ENCODE measurements at places on chromosomes 7 and 10. TPM values are rescaled to one million over a fixed set of nuclear protein-coding genes. Genes with fewer than 3 reads are reported as not detected.

DNA sequence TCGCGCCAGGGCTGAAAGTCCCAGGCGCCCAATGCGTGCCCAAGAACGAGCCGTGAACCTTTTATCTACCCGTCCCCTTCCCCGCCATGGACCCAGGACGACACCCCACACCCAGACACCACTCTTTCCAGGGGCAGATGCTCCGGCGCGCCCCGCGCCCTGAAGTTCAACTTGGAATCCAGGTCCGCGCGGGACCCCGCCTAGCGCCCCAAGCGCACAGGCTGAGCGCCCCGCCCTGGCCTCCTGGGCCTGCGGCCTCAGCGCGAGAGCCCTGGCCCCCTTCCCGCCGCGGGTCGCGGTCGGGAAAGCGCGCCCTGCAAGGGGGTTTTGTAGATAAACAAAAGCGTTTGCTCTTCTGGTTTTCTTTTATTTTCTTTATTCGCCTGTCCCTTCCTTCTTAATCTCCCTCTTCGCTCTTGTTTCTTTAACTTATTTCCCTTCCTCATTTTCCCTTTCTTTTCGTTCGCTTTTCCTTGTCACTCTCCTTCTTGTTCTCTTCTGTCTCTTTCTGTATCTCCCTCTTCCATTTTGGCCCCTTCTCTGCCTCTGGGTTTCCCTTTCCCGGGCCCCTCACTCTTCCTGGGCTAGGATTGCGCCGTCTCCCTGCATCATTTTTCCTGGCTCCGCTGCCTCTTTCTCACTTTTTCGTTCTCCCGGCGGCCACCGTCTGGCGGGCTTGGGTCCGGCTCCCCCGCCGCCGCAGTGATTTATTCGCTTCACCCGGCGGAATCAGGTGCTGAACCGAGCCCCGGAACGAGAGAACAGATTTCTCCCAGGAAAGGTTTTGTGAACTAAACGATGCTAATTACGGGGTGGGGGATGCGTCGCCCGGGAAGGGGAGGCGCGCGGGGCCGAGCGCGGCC, 15.3 kb upstream of the PAX2 start:
- no peak for DNase-seq

GRCh38 chr10:114499116-114499515, 94.8 kb upstream of the AFAP1L2 start:
- no peak for DNase-seq

DNA sequence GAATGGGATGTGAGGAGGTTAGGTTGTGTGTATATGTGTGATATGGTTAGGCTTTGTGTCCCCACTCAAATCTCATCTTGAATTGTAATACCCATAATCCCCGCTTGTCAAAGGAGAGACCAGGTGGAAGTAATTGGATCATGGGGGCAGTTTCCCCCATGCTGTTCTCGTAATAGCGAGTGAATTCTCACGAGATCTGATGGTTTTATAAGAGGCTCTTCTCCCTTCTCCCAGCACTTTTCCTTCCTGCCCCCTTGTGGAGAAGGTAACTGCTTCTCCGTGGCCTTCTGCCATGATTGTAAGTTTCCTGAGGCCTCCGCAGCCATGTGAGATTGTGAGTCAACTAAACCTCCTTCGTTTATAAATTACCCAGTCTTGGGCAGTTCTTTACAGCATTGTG, 47.3 kb downstream of the NPVF start:
- DNase-seq = no peak

The LANCL2 gene
- 30.6 TPM for total RNA-seq

The NEURL1 gene
- total RNA-seq = 0.10 TPM

DNA sequence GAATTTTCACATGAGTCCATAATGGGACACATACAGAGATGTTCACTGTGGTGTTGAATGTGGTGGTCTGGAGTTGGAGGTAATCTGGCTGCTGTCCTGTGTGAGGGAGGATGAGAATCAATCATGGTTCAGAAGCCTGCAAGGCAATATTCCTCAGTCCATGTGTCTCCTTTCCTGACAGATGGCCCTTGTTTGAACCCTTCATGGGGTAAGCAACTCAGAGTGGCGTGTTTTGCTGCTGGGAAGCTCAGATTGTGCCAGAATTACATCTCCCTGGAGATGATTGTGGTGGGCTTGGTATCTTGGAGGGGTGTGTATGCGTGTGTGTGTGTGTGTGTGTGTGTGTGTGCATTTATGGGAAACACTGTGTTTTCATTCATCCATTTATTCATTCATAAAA, 44.5 kb upstream of the COMTD1 start:
- no peak for DNase-seq

DNA sequence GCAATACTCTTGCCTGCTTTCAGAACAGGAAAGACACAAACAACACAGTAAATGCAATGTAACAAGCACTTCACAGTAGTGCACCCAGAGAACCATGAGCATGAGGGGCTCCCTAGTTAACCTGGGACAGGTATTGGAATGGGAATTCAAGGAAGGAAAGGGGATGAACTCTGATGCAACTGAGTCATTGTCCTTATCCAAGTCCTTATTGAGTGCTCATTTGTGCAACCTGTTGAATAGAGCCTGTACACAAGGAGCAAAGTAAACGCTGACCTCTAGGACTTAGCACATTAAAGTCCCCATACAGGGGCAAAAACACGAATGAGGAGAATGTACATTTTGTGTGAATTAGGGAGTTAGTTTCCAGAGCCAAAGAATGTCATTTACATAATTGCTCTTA, 276.4 kb upstream of the BMPER start:
- no peak for DNase-seq

The CPA2 gene
- 0.87 TPM for total RNA-seq

The CTAGE8 gene
- 5.2 TPM for total RNA-seq

The ZNF239 gene
- total RNA-seq = 18.5 TPM

DNA sequence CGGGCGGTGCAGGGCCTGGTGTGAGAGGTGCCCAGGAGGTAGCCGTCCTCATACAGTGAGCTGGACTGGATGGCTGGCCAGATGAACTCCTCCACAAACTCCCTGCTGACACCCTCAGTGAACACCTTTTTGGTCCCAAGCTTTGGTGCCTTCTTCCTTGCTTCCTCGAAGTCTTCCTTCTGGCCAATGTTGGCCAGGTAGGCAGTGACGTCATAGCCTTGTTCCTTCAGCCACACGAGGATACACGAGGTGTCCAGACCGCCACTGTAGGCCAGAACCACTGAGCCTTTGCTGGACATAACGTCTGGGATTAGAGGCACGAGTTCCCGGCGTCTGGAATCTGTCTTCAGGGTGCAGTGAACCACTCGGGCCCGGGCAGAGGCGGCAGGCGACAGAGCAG, 206.8 kb upstream of the SP4 start:
- DNase-seq = no peak

DNA sequence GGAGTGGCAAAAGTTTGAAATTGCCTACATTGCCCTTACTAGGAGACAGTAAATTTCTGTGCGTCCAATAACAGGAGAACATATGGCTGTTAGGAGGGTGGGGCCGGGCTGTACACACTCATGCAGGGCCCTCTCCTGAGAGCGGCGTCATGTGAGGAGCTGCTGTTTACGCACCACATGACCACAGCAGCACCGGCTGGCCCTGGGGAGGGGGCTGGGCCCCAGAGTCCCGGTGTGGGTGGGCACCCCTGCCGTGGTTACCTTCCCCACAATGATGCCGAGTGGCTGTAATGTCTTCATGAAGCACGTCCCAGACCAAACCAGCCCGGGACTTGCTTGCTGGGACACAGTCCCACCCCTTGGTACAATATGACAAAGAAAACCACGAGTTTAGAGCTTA, 308.7 kb downstream of the DNAJB6 start:
- no peak for DNase-seq

- no peak for DNase-seq
Observed at GRCh38 chr7:22671177-22671879, 55.7 kb upstream of the IL6 start.

The ZNF503 gene
- total RNA-seq = 10.4 TPM

The CACUL1 gene
- 44.1 TPM for total RNA-seq

DNA sequence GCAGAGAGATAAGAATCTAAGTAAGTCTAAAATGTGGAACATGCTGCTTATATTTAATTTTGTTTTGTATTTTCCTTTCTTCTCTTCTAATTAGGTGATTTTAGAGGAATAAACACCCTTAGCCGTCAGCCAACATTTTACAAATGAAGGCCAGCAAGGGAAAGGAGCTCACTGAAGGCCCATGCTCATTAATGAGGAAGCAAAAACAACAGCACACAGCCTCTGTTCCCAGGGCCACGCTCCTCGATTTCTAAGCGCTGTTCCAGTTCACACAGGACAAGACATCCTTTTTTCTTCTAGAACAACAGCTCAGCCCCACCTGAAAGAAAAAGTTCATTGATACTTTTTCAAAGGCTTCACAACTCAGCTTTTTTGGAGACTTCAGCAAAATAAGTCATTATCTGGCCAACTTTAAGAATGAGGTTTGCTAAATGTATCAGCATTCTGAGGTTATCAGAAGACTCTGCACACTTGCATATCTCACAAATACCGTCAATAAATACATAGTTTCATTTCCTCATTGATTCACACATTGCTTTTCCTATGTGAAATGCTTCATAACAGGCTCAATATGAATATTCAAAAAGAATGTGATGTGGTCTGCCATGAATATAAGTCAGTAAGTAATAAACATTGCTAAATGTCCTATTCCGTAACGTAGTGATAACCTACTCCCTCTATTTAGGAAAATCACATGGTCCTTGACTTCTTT, 34.8 kb upstream of the SFMBT2 start:
- DNase-seq = no peak

DNA sequence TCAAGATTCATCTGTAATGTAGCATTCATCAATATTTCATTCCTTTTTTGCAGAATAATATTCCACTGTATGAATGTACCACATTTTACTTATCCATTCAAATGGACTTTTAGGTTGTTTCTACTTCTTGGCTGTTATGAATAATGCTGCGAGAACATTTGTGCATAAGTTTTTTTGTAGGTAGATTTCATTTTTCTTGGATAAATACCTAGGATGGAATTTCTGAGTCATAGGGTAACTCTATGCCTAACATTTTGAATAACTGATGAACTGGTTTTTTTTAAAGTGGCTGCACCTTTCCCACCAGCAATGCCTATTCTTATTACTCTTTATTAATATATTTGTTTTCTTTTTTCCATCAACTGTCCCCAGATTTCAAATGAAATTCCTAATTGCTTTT, 9.1 kb upstream of the XPNPEP1 start:
- DNase-seq = no peak

DNA sequence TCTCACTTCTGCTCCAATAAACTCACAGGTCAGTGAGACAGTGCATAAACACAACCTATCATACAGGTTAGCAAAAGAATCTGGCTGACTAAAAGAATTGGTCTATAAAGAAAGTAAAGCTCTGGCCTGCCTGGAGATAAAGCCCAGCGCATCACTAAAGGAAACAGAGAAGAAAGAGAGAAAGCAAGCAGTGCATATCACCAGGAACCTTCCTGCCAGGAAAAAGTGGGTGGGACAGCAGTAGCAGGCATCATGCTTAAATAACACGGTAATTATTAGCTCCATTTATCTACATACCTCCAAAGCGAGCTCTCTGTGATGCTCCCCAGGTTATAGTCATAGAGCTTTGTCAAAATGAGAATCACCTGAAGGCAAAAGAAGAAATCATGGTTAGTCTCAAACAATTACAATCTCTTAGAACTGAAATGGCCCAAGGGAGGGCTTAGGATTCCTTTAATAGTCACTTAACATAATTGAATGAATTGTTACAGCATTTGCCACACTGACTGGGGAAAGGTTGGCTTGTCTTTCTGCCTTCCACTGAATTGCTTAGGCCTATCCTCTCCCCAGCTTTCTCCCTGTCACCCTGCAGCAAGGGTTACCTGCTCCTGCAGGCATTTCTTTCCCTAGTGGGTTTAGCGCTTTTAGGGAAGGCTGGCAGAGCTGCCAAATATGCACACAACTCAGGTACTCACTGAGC, 208.1 kb downstream of the SORCS1 start:
- DNase-seq = no peak

DNA sequence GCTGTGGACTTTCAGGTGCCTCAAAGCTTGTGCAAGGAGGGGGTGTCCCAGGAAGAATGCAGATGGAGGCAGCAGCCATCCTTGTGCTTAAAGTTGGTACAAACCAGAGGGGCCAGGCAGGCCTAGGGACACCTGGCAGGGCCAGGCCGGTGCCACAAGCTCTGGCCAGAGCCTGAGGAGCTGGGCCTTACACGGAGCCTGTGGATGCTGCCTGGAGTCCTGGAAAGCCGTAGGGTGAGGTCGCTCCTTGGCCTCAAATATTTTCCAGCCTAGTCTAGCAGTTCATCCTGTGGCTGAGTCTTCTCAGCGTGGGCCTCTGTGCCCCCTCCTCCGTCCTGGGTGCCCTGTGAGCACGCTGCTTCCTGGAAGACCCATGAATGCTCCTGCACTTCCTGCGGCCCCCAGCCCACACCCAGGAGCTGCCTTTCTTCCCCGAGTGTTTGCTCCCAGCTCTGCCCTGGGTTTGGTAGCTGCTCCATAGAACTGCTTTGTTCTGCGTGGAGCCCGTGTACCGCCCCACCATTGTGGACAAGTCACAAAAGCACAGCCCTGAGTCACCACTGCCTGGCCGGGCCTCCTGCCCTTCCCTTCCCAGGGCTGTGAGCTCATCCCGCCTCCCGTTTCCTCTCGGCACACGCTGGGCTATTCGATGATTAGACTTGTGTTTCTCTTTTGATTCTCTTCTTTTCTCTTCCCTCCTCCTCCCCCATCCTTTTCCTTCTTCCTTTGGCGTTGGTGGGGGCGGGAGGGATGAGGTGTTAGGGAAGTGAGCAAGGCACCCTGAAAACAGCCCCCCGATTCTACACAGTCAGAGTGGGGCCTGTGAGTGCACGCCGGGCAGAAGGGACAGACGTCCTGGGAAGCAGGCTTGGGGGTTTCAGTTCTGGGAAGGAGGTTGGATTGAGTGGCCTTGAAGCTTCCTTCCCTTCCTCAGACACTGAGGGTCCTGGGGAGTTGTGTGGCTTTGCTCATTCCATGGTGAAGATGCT, 73.2 kb upstream of the SHH start:
- DNase-seq = no peak

DNA sequence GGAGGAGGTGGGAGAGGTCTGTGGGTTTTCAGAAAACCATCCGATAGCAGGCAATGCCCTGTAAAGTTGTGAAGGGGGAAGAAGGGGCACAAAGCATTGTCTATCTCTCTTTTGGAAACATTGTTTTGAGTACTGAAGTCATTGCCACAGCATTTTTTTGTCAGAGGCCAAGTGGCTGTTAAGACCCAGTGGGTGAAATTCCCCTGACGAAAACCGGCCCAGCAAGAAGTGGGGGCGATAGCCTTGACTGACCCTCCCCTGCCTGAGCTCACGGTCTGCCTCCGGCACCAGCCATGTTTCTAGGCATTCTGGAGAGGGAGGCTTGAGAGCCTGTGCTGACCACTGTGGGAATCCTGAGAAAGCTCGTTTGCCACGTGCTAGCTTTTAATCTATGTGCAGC, 144.7 kb downstream of the RPS24 start:
- DNase-seq = no peak

DNA sequence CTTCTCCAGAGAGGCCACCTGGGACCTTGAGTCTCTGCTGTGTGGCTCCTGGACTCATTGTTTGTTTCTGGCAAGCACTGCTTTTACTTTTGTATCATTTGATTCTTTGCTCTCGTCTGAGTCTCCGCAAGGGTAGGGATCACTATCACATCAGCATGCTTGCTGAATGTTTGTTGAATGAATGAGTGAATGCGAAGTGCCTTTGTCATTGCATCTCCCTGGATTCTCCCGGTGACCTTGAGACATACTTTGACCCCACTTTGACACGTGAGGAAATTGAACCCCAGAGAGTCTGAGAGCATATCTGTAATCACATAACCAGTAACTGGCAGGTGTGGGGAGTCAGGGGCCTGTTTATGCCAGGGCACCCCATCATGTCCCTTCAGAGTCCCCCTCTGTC, 92.8 kb downstream of the ZMIZ1 start:
- no peak for DNase-seq
